Stimulated activated CD8-positive, alpha-beta memory T cell treated with anti-CD3 and anti-CD28 coated beads, Interleukin-2, amount 100 ng/mL, for 48 hours (primary cell): ENCODE measurements at places on chromosomes 16 and 17.

DNA sequence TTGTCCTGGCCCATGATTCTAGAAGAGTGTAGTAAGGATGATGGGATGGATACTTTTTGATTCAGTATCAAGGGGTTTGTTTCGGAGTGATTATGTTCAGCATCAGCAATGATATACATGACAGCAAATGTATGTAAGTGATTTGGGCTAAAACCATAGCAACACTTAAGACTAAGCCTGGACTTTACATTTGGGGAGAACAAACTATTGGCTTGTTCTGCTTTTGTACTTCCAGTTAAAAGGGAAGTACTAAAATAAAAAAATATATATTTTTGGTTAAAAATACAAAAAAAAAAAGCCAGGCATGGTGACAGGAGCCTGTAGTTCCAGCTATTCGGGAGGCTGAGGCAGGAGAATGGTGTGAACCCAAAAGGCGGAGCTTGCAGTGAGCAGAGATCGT is 20.5 kb upstream of the DHX8 start:
- DNase-seq = no peak

DNA sequence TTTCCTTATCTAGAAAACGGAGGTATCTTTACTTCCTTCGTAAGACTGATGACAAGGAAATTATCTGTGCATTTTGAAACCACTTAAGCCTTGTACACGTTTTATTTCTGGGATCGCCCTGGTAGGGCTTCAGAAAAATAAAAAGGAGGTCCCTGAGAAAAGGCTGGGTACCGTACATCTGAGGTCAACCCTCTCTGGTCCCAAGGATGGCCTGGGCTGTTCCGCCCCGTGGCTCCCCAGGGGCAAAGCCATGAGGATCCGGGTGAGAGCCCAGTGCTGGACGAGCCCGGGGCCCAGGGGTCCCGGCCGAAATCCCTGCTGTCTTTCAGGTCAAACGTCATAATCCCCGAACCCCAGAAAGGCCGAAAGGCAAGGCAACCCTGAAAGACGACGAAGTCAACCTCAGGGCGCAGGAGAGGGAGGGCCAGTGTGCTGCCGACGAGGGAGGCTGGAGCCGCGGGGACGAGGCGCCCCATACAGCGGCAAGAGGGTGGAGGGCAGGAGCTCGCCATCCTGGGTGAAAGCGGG is 656 bp upstream of the FUS start:
- no peak for DNase-seq

DNA sequence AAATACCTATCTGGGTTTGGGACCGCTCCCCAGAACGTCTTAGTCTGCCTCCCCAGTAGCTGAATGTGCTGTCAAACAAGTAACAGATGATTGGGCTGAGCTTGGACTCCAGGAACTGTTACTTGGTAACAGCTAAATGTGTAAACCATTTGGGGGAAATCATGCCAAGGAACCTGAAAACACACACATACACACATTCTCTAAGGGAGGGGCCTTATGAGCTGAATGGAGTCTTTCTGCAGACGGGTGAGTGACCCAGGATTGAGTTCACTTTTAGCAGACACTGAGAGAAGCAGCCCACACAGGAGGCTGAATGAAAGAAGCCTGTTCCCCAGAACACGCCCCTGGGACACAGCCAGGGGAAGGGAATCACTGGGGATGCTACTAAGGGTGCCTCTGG is 1.6 kb downstream of the ACLY start:
- DNase-seq = no peak

DNA sequence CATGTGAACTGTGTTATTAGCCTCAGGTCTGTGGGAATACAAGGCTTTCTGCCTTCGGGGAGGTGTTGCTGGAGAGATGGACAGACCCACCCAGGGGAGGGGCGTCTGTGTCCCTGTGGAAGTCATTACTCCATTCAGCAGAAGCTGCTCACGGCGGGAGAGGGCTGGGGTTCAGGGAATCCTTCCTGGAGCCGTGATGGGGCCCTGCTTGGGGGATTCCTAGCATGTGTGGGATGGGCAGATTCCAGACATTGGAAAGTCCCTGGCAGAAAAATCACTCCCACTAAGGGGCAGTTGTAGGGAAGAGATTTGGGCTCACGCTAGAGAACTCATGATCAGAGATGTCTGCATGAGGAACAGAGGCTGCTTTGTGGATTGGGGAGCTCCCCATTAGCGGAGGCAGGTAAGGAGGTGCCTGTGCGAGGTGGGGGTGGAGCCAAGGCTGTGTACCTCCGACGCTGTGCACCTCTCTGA is 56.3 kb upstream of the IL34 start:
- no peak for DNase-seq
